ENCODE measurements at places on chromosomes 5 and 9.

DNA sequence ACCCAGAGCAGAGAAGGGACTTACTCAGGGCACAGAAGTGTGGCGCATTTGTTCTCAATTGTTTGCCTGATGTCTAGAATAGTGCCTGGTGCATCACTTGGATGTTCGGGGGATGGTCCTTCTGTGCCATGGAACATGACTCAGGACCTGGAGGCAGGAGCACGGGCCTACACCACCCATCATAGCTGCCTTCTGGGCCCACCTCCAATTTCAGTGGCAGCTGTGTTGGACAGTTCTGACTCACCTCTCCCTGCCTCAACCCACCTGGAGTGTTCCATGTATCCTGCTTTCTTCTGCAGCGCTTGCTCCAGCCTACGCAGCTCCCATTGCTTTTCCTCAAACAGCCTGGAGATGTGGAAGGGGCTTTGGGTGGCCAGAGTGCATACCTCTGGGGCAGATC is 12.5 kb upstream of the CXCL14 start:
- H3K4me3 ChIP-seq = no peak overlapping the region
- H3K27ac ChIP-seq = no peak overlapping the region
- DNase-seq = no peak
- peaks cover 3% of the 10 kb centered on the region for H3K36me3 ChIP-seq
- H3K27me3 ChIP-seq = peaks cover 31% of the 10 kb centered on the region
- H3K4me1 ChIP-seq = no peaks in the 10 kb centered on the region

DNA sequence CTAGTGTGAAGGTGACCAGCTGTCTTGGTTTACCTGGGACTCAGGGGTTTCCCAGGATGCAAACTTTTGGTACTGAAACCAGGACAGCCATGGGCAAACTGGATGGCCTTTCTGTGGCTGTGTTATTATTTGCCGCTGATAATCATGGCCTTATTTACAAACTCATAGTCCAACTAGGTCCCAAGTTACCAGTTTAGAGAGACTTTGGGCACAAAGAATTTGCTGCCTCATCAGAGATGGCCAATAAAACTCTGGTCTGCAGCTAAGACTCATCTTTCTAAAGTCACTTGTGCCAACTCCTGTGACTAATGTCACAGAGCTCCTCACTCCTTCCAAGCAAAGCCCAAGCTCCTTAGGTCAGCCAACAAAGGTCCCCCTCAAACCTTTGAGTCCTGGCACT is 47.5 kb upstream of the PLPP6 start:
- H3K4me3 ChIP-seq = no peak overlapping the region
- H3K27me3 ChIP-seq = peaks cover 6% of the 10 kb centered on the region
- no peak for DNase-seq
- H3K4me1 ChIP-seq = peaks cover 13% of the 10 kb centered on the region

DNA sequence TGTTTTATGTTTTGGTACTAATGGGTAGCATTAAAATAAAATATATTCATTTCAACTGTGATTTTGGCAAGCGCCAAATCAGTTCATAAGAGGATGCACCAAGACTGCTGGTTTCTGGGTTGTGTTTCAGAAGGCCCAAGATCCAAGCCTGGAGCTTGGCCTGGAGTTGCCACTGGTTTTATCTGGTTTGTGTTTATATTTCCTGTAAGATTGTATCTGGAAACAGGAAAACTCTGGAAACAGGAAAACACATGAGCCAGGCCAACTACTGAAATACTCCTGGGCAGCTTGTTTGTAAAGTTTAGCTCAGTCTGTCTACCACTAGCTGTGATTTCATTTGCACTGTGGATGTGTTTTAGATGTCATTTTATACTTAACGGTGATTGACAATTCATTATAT is 5.5 kb downstream of the FSTL4 start:
- DNase-seq = no peak
- H3K36me3 ChIP-seq = no peaks in the 10 kb centered on the region
- no peaks in the 10 kb centered on the region for H3K4me1 ChIP-seq
- H3K4me3 ChIP-seq = no peak overlapping the region

DNA sequence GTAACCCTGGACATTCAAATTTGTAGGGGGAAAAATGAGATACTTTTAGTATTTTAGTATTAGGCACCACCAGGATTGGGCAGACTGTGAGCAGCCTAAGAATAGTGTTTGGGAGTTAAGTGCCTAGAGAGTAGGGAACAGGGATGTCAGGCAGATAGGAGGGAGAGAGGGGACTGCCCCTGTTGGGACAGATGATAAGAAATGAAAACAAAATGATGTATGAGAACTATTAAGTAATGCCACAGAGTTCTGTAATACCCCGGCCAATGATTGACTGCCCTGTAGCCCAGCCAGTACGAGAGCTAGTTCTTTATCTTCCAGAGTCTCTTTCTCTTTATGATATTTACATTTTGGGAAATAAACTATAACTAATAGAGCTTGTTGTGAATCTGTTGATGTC is 24.4 kb downstream of the ARHGAP26 start:
- DNase-seq = no peak
- peaks cover 25% of the 10 kb centered on the region for H3K4me1 ChIP-seq
- H3K4me3 ChIP-seq = no peak overlapping the region
- peaks cover 2% of the 10 kb centered on the region for H3K36me3 ChIP-seq
- H3K27me3 ChIP-seq = no peaks in the 10 kb centered on the region

- H3K27me3 ChIP-seq = peaks cover 15% of the 10 kb centered on the region
- H3K4me1 ChIP-seq = no peaks in the 10 kb centered on the region
- H3K4me3 ChIP-seq = no peak overlapping the region
Observed at GRCh38 chr5:5617024-5617423, 194.5 kb downstream of the ICE1 start.

- no peak overlapping the region for H3K27ac ChIP-seq
- no peaks in the 10 kb centered on the region for H3K36me3 ChIP-seq
- H3K4me1 ChIP-seq = peaks cover 3% of the 10 kb centered on the region
- DNase-seq = no peak
Observed at GRCh38 chr5:73638344-73639095, 12.5 kb downstream of the ARHGEF28 start.

DNA sequence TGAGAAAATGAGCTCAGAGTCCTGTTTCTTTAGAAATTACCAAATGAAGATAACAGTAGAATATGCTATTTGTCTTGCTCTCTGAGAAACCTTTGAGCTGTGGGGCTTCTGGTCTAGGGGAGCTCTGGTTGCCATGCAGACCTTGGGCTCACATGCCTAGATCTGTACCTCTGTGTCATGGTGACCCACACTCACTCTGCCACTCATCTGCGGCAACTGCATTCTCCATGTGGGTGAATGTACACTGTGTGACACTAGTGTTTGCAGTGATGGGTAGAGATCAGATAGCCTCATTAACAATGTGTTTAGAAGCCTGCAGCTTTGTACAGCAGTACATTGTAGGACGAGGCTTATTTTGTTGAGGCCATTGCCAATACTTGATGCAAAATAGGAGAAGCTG is 521.2 kb downstream of the CHSY3 start:
- peaks cover 9% of the 10 kb centered on the region for H3K27me3 ChIP-seq
- no peaks in the 10 kb centered on the region for H3K36me3 ChIP-seq
- no peak for DNase-seq
- no peaks in the 10 kb centered on the region for H3K4me1 ChIP-seq
- H3K27ac ChIP-seq = no peak overlapping the region

GRCh38 chr9:114852050-114852594 is 46.3 kb upstream of the TNFSF15 start:
- no peak overlapping the region for H3K27ac ChIP-seq
- no peak for DNase-seq

DNA sequence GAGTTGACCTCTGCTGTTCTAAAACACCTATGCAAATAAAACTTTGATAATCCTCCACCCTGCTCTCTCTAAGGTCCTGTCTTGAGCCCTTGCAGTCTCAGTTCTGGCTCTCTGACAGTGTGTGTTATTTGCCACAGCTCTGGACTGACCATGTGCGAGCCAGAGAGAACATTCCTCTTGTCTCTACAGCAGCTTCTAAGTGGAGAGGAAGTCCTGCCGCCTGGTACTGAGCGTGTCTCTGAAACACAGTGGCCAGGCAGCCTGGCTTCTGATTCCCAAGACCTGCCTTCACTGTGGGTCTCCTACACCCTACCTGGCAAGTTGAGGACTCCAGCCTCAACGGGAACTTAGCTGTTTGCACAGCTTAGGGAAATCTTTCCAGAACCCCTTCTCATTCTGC is 61.6 kb downstream of the ENTREP1 start:
- DNase-seq = no peak
- H3K27ac ChIP-seq = no peak overlapping the region
- H3K4me3 ChIP-seq = no peak overlapping the region
- H3K36me3 ChIP-seq = no peaks in the 10 kb centered on the region
- peaks cover 47% of the 10 kb centered on the region for H3K27me3 ChIP-seq

GRCh38 chr9:136996361-136997292 is at the start of gene CLIC3:
Gene CLIC3 (minus strand): TSS chr9:136996568. CDS start chr9:136996543, 25 bp downstream.
- H3K27me3 ChIP-seq = no peaks in the 10 kb centered on the region
- peak within 1 kb of the TSS; percentile 85 for H3K4me3 ChIP-seq
- peaks cover 25% of the 10 kb centered on the region for H3K4me1 ChIP-seq
- DNase-seq = peak; percentile 33
- H3K36me3 ChIP-seq = no peaks in the 10 kb centered on the region

GRCh38 chr9:94870793-94871558 is 144.5 kb downstream of the AOPEP start:
- peak overlapping the region; percentile 78 for H3K4me3 ChIP-seq
- H3K27me3 ChIP-seq = no peaks in the 10 kb centered on the region
- peaks cover 2% of the 10 kb centered on the region for H3K36me3 ChIP-seq

- H3K4me3 ChIP-seq = no peak overlapping the region
- H3K27ac ChIP-seq = peak overlapping the region; percentile 67
- H3K27me3 ChIP-seq = no peaks in the 10 kb centered on the region
- no peak for DNase-seq
- peaks cover 10% of the 10 kb centered on the region for H3K4me1 ChIP-seq
Observed at GRCh38 chr9:109035684-109036423, 22.6 kb upstream of the CTNNAL1 start.

- H3K27ac ChIP-seq = no peak overlapping the region
- no peak for DNase-seq
- H3K4me3 ChIP-seq = no peak overlapping the region
- no peaks in the 10 kb centered on the region for H3K4me1 ChIP-seq
- H3K36me3 ChIP-seq = no peaks in the 10 kb centered on the region
Observed at GRCh38 chr9:115202960-115203751, 85.2 kb upstream of the TNC start.

- H3K4me3 ChIP-seq = no peak overlapping the region
- peaks cover 3% of the 10 kb centered on the region for H3K36me3 ChIP-seq
- no peaks in the 10 kb centered on the region for H3K4me1 ChIP-seq
- H3K27me3 ChIP-seq = peaks cover 4% of the 10 kb centered on the region
Observed at GRCh38 chr5:5521478-5521877, 99.0 kb downstream of the ICE1 start.

DNA sequence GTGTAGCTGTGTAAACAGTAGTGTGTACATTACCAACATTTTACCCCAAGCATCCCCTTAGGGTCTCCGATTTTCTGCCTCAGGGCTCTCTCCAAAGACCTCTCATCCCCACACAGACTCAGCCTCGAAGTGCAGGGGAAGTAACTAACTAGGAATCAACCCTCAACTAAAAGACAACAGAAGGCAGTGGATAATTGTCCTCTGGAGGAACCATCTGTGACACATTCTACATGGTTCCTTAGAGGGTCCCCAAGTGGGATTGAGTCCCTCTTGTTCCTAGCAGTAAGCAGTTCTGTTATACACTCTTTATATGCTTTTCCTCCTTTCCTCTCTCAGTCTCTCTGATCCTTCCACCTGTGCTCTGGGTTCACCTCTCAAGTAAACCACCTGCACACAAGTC is 157.2 kb downstream of the SV2C start:
- DNase-seq = no peak
- H3K27ac ChIP-seq = no peak overlapping the region
- no peak overlapping the region for H3K4me3 ChIP-seq

Data from T-helper 17 cell (primary cell).